SJSA1 (cell line): ENCODE measurements at places on chromosomes 1 and 21.
A peak's percentile ranks its signal among the peaks of the same experiment; 100 is the strongest.

DNA sequence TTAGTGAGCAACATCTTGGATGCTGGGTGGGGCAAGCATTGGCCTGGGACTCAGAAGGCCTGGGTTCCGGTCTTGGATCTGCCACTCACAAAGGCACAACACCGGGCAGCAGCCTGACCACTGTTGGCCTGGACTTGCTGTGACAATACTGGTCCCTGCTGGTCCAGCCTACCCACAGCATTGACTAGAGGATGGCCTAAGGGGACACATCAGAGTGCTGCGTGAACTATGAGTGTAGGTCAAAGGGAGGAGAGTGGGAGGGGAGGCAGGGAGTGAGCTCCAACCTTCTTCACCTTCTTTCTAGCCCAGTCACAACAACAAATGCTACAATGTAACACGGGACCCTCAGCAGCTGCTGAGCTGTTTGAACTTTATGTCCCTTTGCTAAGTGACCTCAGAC is 31.1 kb downstream of the TMEM50A start:
- DNase-seq: no peak

GRCh38 chr1:247487057-247487456 is 29.2 kb upstream of the OR2B11 start:
- no peak for DNase-seq

- peak; percentile 52 for DNase-seq
Measured at GRCh38 chr1:162136760-162137159, 67.3 kb downstream of the NOS1AP start.

GRCh38 chr1:47232187-47232874 is at the start of gene TAL1:
Gene TAL1 (minus strand): TSS chr1:47232225. CDS start chr1:47225888, 6,337 bp downstream.
- no peak for DNase-seq

- DNase-seq: no peak
Measured at GRCh38 chr1:208837242-208837641, 593.1 kb upstream of the PLXNA2 start.

DNA sequence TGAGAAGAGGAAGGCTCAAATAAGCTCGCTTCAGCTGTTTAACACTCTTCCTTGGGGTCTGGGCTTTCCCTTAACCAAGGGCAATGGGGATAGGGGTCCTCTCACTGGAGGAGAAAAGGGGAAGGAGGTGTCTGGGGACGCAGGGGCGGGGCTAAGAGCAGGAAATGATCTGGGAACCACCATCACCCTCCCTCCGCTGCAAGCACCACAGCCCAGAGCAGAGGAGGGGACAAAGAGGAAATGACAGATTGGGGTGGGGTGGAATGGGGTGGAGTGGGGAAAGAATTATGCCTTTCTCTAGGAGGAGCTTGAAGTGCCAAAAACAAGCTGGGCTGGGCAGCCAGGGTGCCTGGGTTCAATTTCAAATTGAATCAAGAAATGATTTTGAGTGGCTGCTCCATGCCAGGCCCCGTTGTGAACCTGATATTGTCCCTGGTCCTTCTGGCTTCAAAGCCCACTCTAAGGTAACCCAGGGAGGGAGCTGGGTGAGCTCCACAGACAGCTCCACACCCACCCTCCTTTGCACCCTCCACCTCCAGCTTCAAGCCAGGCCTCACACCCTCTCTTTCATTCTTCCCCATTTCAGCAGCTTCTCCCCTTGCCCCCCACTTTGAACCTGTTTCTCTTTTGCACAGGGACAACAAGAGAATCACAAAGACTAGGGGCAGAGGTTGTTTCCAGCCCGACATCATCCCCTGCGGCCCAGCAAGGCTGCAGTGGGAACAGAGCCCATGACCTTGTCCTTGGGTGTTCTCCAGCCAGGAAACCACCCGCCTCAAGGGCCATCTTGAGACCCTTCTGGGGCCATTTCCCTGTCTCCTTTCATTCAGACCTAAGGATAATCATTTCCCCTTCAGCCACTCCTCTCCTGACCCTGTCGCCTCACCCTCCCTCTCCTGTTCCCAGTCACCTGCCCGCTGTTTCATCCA is 1.1 kb downstream of the ARHGAP30 start:
- no peak for DNase-seq

DNA sequence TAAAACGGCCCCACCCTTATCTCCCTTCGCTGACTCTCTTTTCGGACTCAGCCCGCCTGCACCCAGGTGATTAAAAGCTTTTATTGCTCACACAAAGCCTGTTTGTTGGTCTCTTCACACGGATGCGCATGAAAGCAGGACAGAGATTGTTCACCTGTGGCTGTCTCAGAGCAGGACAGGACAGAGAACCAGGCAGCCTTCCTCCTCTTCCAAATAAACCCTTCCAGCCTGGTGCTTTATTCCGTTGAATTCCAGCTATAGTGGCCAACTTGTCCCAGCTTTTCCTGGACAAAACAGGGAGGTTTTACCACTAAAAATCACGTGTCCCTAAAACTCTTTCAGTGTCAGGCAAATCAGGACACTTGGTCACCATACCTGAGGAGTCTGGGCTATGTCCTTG is 9.5 kb upstream of the DMRTB1 start:
- DNase-seq: no peak

DNA sequence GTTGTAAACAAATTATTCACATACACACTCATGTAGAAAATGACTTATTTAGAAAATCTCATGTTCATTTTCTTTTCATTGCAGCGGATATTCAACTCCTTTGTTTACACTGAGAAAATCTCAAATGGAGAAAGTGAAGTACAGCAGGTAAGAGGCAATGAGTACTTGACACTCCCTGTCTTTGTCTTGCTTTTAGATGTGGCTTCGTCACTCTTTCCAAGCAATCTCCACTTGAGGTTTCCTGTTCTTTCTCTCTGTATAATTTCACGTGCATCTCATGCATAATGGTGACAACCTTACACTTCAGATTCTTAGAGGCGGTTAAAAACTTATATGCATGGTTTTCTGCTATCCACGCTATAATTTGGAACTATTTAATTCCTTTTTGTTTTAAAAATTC is 80.6 kb downstream of the CACHD1 start:
- no peak for DNase-seq

- DNase-seq: no peak
Measured at GRCh38 chr1:224906340-224906739, 23.1 kb upstream of the DNAH14 start.

GRCh38 chr1:206015071-206015470 is 8.6 kb downstream of the CTSE start:
- DNase-seq: no peak

- DNase-seq: peak; percentile 25
Measured at GRCh38 chr1:216523449-216524190, 100.4 kb upstream of the USH2A start.

- no peak for DNase-seq
Measured at GRCh38 chr1:30798389-30799232, 41.0 kb upstream of the LAPTM5 start.

DNA sequence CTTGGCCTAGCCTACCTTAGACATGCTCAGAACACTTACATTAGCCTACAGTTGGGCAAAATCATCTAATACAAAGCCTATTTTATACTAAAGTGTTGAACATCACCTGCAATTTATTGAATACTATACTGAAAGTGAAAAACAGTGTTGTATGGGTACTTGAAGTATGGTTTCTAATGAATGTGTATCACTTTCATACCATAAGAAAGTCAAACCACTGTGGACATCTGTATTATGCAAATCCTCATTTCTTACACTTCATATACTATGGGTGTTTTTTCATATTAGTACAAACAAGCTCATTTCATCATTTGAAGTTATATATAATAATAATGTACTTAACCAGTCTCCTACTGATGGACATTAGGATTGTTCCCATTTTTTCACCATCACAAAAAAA is 41.2 kb downstream of the TDRD5 start:
- DNase-seq: no peak

- DNase-seq: peak; percentile 47
Measured at GRCh38 chr1:167763525-167764220, 41.9 kb downstream of the MPZL1 start.

DNA sequence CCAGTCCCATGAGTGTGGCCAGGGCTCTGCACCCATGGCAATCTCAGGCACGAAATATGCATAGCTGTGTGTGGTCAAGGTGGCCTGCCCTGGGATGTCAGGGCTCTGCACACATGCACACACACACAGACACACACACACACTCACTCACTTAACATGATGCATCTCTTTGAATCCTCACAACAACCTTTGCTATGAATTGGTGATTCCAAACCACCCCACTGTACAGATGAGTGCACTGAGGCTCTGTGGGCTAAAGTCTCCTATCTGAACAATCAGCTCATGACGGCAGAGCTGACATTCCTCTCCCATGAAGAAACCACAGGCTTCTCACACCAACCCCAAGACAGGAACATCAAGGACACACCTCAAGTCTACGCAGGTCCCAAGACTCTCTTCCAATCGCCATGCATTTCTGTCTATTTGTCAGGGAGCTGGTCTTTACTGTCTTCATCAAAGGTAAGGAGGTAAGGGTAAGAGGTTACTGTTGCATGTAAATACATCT is 131.6 kb downstream of the ETS2 start:
- DNase-seq: no peak

- DNase-seq: no peak
Measured at GRCh38 chr1:44723496-44724295, 7.3 kb downstream of the RNU5D-1 start.

DNA sequence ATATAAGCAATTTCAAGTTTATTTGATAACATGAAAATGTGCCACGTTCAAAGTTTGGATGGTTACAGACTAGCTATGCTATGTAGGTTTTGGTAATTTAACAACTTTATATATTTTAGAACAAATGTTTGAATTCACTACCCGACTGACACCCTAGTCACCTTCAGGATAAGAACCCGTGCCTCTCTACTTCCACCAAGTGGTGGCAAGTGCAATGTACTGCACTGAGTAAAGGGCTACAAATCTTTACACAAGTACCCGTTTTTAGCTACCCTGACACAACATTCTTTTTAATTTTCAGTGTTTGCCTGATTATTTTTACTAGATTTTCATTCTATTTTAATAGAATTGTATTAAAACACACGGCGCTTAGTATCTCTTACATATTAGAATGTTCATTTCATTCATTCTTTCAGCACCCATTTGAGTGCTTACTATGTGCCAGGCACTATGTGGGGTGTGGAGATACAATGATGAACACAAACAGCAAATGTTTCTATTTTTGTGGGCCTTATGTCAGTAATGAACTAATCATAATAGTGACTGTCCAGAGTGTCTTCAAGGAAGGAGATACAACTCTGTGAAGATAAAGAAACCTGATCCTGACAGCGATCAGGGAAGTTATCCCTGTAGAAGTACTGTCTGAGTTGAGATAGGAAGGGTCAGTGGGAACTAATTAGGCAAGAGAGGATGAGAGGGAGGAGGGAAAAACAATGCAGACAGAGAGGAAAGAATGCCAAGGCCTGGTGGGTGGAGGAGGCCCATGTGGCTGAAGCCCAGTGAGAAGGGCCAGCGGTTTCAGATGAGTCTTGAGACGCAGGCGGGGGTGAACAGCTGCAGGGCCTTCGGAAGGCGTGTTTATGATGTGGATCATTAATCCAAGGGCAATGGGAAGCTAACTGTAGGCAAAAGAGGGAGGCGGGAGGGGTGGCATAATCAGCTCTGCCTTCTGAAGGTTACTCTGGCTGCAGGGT is 3.8 kb downstream of the LCA5L start:
- no peak for DNase-seq

GRCh38 chr1:11722538-11722937 is 13.4 kb upstream of the AGTRAP start:
- no peak for DNase-seq

GRCh38 chr21:25586326-25586725 is 21.0 kb downstream of the MRPL39 start:
- DNase-seq: no peak

GRCh38 chr1:159862031-159862430 is 426 bp downstream of the VSIG8 start:
- DNase-seq: no peak

GRCh38 chr21:25759573-25759972 is 24.8 kb downstream of the GABPA start:
- DNase-seq: no peak

GRCh38 chr1:201015551-201016091 is 7.9 kb downstream of the KIF21B start:
- no peak for DNase-seq

- peak; percentile 59 for DNase-seq
Measured at GRCh38 chr1:160830321-160831153, 32.1 kb downstream of the CD244 start.

- DNase-seq: no peak
Measured at GRCh38 chr21:8992731-8993174, 1528.6 kb upstream of the TPTE start.

DNA sequence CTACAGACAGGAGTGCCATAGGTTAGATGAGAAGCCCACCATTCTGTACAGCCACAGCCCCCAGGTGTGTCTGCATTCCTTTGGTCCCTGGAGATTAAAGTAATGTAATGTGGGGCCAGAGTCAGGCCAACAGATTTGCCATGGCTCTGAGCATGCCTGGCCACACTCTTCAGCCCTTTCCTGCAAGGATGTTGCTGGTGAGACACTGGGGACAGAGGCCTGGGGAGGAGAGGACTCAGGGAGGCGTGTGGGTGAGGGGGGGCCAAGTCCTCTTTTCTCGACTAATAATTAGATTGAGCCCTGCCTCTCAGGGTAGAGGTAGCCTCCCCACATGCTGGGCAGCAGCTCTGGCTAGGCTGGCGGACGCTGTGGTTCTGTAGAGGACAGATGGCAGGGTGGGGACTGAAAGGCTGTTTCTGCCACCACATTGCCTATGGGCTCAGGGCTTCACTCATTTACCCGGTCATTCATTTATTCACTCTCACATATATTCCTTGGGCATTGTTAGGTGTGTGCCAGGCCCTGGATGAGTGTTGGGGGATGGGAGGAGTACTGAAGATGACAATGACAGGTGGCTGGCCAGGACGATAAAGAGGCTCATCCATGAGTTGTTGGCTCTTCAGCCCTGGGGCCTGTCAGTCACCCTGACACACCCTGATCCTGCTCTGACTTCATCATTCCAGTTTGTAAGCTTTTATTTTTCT is 7.1 kb upstream of the PRCC start:
- no peak for DNase-seq

- DNase-seq: no peak
Measured at GRCh38 chr21:42858185-42858847, 21.0 kb downstream of the WDR4 start.

DNA sequence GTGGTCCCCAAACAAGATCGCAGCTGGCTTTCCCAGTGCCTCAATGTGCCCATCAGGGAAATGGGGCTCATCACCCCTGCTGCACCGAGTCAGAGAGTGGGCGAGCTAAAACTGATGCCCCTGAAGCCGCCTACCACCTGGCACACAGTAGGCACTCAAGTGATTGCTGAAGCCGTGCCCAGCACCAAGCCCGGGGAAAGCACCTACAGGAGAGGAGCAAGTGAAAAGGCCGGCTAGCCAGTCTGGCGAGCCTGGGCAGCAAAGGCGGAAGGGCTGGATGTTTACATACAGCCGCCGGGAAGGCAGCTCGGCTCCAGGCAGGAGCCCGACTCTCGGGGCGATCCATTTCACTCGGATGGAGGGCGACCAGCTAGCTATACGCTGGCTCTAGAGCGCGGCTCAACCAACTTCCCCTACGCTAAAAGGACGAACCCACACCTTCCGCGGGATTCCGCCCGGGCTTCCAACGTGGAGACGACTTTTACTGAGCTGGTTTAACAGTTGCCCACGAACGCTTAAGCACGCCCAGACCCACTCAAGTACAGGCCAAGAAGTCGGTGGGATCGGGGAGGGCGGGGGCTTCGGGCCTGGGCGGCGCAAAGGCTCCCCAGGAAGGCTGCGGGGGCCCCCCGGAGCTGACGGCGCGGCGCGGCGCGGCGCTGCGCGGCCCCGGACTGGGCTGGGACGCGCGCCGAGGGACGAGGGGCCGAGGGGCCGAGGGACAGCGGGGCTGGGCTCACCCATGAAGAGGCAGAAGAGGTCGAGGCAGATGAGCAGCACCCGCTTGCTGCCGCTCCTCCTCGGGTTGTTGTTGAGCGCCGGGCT is 1.0 kb downstream of the PLPP3 start:
- peak; percentile 50 for DNase-seq
